ENCODE measurements at places on chromosomes 4 and X.

- DNase-seq, result no peak
Measured at GRCh38 chr4:8328456-8328855, 58.9 kb downstream of the HTRA3 start.

- DNase-seq, result no peak
Measured at GRCh38 chrX:147498796-147499195, 412.9 kb upstream of the FMR1 start.

GRCh38 chr4:151670843-151671242, 90.0 kb downstream of the GATB start:
- no peak for DNase-seq

DNA sequence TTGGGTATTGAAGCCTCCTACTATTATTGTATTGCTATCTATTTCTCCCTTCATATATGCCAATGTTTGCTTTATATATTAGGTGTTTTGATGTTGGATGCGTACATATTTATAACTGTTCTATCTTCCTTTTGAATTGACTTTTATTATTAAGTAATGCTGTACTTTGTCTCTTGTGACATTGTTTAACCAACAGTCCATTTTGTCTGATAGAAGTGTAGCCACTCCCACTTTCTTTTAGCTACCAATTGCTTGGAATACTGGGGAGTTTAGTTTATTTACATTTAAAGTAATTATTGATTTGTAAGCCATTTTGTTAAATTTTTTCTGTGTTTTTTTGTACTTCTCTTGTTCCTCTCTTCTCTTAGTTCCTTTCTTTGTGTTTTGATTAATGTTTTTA, 195.9 kb downstream of the GC start:
- no peak for DNase-seq

DNA sequence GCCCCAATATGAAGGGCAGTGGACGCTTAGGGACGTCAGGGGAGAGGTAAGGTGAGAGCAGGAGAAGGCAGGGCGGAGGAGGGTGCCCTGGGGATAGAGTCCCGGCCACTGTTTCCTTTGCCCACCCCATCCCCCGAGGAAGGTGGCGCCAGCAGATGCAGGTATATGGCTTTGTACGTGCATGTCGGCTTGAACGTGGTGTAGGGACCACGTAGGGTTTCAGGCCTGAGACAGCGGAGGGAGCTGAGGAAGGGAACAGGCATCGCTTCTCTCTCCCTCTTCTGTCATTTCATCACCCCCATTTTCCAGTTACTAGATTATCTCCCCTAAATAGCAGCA, 97.9 kb downstream of the PHKA2 start:
- DNase-seq, result no peak

DNA sequence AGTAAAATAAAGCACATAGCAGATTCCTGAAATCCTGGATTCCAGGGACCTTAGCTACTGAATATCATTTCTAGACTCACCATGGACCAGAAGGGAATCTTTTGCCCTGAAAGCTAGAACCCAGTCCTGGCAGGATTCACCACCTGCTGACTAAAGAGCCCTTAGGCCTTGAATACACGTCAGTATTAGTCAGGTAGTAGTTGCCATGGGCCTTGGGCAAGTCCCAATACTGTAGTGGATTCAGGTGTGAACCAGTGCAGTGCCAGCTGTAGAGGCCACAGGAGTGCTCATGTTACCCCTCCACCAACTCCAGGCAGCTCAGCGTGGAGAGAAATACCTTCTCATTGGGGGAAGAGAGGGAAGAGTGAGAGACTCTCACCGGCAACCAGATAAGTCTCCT, 64.1 kb upstream of the UBQLN2 start:
- no peak for DNase-seq

- DNase-seq, result no peak
Measured at GRCh38 chrX:40864972-40865371, 129.6 kb upstream of the MED14 start.

GRCh38 chr4:67204441-67204840, 340.9 kb downstream of the CENPC start:
- DNase-seq, result no peak

GRCh38 chrX:40719218-40719617, 16.1 kb downstream of the MED14 start:
- no peak for DNase-seq

GRCh38 chr4:59869056-59869455, 1331.1 kb upstream of the ADGRL3 start:
- DNase-seq, result no peak

- no peak for DNase-seq
Measured at GRCh38 chr4:115325836-115326235, 212.4 kb upstream of the NDST4 start.

GRCh38 chr4:184457535-184458249, 16.7 kb downstream of the IRF2 start:
- DNase-seq, result no peak

DNA sequence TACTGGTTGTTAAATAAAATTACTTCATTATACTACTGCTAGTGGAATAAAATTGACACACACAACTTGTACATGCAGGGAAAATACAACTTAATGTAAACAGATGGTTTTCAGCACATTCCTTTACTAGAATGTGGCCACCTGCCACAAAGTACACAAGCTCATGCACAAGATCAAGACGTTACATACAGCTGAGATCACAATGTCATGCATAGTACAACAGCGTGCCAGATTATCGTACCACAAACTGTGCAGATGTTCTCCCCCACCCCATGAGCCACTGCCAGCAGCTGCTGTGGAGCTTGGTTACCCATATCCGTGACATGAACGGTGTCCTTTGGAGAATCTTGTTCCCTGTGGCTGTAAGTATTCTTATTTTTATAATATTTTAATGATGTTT, 27.7 kb downstream of the FBXO8 start:
- DNase-seq, result no peak

DNA sequence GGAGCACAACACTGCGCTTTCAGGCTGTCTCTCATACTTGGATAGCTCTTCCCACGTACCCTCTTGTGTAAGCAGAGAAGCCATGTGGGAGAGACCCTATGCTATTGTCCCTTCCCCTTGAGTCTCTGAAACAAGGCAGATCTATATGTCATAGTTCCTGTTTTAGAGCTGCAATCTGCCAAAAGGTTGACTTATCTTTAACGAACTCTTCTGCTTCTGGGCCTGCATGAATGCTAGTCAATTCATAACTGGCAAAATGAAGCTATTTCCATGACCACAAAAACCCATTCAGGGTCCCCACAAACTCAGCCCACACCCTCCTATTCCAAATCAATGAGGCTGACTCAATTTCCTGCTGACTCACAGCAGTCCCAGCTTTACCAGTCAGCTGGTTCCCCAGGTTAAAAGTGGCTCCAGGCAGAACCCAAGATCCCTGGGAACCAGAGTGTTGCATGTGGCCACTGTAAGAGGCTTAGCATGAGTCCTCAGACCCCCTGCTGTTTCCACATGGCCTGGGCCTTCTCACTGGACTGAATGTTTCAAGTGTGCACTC, 25.3 kb upstream of the SOD3 start:
- DNase-seq, result no peak

DNA sequence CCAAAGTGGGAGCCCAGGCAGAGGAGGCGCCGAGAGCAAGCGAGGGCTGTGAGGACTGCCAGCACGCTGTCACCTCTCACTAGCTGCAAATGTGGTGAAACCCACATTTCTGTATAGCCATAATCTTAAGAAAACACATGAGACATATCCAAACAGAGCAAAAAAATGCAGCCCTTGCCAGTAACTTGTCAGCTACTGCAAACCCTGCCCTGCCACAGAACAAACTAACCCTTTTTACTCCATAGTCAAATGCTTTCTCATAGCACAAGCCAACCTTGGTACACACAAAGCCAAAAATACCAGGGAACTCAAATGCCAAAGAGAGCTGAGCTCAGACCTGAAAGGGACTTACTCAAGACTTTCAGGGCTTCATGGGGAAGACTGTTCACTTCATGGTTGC, 14.9 kb upstream of the NXF3 start:
- no peak for DNase-seq

DNA sequence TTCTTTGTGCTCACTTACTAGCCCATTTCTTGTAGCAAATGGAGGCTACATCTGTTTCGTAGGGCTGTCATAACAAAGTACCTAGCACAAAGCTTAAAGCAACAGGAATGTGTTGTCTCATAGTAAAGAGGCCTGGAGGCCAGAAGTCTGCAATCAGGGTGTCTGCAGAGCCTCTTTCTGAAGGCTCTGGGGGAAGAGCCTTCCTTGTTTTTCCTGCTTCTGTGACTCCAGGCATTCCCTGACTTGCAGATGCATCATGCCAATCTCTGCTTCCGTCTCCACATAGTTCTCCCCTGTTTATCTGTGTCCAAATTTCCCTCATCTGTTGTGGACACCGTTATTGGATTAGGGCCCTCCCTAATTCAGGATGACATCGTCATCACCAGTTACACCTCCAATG, 67.1 kb downstream of the SHROOM2 start:
- no peak for DNase-seq

- no peak for DNase-seq
Measured at GRCh38 chr4:116531870-116532269, 553.5 kb downstream of the TRAM1L1 start.

DNA sequence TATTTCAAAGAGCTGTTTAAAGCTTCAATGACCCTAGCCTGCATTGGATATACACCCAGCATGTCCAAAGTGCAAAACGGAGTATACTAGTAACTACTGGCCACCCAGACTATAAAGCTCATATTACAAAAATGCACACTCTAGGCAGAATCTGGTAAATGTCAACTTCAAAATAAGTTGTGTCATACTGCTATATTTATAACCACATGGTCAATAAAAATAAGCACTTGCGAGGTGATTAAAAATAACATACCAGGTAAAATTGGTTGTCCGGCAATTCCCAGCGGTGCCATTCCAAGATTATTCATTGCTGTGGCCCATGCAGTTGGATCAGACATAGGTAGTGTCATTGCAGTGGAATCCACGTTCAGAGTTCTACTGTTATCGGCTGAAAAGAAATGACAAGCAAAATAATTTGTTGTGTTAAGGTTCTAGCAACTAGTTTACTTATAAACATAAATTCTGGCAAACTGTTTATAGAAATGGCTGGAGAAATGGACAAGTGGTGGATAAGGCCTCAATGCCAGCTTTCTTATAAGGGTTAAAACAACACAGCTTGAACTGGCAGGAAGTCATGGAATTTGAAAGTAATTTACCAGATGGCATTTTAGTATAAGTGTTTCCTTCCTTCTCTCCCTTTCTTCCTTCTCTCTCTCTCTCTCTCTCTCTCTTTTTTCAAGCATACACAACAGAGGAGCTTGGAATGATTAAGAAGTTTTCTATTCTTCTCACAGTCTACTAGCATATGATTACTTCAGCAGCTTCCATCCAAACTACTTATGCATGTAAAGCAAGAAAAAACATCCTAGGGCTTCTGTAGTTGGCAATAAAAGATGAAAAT, 199.9 kb downstream of the ENOX2 start:
- DNase-seq, result no peak

DNA sequence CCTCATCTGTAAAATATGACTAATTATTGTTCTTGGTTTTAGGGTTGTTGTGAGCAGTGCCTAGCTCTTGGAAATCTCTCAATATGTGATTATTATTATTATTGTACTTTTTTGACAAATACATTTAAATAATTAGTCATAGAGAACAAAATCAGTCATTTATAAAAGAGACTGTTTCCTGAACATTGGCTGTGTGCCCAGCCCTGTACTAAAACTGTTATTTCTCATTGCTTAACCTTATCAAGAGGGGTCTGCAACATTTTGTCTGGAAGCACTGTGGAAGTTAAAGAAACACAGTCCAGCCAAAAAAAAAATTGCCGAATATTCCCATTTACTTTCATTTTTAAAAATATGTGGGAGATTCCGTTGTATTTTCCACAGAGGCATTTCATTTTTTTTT, 989.2 kb upstream of the SLIT2 start:
- no peak for DNase-seq

- no peak for DNase-seq
Measured at GRCh38 chrX:5644776-5645175, 583.9 kb downstream of the NLGN4X start.

DNA sequence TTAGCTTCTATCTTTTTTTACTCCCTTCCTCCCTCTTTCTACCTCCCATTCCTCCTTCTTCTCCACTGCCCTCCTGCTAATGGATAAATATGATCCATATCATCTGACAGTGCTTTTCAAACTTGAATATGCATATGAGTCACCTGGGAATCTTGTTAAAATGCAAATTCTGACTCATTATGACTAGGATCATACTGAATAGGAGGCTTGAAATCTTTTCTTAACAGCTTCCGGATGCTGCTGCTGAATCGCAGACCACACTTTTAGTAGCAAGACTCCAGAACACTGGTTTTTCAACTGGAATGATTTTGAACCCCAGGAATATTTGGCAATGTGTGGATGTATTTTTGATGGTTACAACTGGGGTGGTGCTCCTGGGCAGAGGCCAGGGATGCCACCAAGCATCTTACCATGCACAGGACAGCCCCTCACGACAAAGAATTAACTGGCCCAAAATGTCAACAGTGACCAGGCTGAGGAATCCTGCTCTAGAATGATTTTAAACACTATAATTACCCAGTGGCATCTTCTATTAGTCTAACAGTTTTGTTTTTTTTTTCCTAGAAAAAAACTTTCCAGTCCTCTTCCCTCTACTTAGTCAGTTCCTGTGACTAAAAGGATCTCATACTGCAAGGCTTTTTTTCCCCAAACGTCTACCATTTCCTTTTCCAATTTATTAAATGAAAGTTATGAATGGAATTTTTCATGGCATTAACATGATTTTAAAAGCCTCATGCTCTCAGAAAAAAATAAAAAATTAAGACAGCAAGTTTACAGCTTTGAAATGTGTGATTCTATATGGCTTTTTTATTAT, 10.6 kb upstream of the PYURF start:
- no peak for DNase-seq

GRCh38 chr4:739569-739968, 33.9 kb downstream of the PCGF3 start:
- DNase-seq, result no peak

- no peak for DNase-seq
Measured at GRCh38 chr4:52372747-52373146, 286.4 kb downstream of the USP46 start.

DNA sequence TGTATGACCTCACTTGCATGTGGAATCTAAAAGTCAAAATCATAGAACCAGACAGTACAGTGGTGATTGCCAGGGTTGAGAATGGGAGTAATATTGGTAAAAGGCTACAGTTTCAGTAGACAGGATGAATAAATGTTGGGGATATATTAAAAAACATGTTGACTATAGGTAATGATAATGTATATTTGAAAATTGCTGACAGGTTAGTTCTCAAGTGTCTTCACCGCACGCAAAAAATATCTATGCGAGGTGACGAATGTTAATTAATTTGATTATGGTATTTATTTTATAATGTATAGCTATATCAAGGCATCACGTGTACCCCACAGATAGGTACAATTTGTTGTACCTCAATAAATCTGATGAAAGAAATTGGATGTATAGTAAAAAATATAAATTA, 909.6 kb upstream of the NDST4 start:
- DNase-seq, result no peak

- DNase-seq, result no peak
Measured at GRCh38 chr4:183841001-183841400, 64.1 kb upstream of the STOX2 start.

GRCh38 chr4:109703664-109704361, 568 bp upstream of the CASP6 start:
- no peak for DNase-seq

GRCh38 chr4:12852338-12853307, 631.5 kb downstream of the RAB28 start:
- DNase-seq, result no peak

- DNase-seq, result no peak
Measured at GRCh38 chr4:17258106-17258505, 253.8 kb downstream of the QDPR start.

All from T-helper 17 cell (primary cell).